ENCODE measurements at places on chromosomes 7 and 10.

GRCh38 chr10:48209241-48209640 lies 65.3 kb downstream of the FRMPD2 start:
- DNase-seq = no peak

DNA sequence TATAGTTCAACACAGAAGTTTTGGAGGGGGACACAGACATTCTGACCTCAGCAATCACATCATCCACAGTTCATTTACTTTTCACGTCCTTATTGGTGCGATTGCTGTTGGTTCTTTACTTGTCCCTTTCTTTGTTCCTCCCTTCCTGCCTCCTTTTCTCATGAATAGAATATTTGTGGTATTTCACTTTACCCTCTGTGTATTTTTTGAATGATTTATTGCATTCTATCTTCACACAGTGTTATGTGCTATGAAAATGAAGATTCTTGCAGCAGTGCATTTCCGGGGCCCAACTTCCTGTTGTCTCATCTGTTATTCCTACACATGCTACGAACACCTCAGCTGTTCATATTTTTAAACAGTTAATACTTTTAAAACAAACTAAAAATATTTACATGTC lies 179.6 kb downstream of the ZMYND11 start:
- DNase-seq = no peak

- DNase-seq = no peak
Measured at GRCh38 chr7:151451626-151452571, 12.0 kb upstream of the CRYGN start.

DNA sequence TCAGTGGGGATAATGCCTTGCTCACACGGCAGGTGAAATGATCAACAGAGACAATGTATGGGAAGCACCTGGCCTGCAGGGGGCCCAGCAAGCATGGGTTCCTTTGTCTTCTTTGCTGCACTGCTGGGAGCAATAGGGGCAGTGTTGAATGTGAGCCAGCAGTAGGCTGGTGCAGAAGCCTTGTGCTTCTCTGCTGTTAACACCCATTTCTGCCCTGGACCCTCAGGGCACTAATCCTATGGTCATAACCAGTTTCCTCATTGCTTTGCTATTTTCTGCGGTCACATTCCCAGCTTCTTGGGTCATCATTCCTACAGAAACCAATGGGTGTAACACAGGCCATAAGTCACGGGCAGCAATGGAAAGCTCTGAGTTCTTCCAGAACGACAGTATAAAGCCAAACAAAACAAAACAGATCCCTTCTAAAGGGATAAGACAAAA lies 10.9 kb upstream of the LGI1 start:
- no peak for DNase-seq

- DNase-seq = no peak
Measured at GRCh38 chr10:77180794-77181193, 456.8 kb downstream of the KCNMA1 start.

DNA sequence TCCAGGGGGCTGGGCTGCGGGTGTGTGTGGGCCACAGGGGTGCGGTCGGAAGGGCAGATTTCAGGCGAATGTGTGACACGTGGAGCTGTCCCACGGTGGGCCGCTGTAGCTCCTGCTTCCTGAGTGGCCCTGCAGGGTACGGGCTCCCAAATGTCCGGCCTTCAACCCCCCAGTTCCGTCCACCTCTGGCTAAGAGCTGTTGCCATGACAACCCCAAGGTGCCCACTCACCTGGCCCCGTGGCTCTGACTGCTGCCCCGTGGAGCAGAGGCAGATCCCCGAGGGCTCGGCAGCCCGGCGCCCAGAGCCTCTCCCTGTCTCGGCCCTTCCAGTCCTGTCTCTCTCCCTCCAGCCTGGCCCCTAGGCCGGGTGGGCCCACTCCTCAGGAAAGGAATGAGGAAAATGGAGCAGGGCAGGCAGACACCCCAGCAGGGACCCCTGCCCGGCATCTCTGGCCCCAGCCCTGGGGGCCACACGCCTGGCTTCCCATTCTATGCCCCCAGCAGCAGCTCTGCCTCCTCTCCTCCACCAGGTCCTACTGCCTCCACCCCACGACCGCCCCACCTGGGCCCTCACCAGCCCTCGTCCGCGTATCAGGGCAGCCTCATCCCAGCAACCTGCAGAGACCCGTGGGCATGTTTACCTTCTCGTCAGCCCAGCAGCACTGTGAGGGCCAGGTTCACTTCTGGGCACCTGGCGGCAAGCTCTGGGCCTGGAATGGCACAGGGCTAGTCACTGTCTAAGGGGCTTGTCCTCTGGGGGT lies 215.6 kb downstream of the ELFN1 start:
- DNase-seq = no peak

GRCh38 chr7:21526007-21526406 lies 16.8 kb upstream of the DNAH11 start:
- DNase-seq = no peak

GRCh38 chr10:93758891-93759410 lies 1.2 kb downstream of the LGI1 start:
- no peak for DNase-seq

GRCh38 chr10:89001024-89001728 lies 10.6 kb downstream of the FAS start:
- no peak for DNase-seq

DNA sequence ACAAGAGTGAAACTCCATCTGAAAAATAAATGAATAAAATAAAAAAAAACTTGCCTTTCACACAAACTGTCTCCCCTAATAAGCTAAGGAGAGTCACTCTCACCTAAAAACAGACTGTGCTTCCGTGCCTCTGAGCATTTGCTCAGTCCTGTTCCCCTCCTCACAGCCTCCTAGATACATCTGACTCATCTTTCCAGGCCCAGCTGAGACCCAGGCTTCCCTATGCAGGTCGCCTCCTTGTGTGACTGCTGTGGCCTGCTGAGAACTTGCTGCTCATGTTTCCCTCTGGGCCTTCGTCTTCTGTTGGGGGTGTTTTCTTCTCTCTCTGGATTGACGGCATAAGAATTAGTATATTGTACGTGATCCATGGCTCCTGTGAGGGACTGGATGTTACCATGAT lies 777.7 kb downstream of the LRMDA start:
- no peak for DNase-seq

GRCh38 chr10:102451105-102451969 lies at the start of gene C10orf95:
TSS of gene C10orf95 (minus strand) at chr10:102451543. CDS start at chr10:102451093, 450 bp downstream.
- DNase-seq = no peak

GRCh38 chr7:50653126-50653864 lies 88.1 kb upstream of the DDC start:
- DNase-seq = no peak

DNA sequence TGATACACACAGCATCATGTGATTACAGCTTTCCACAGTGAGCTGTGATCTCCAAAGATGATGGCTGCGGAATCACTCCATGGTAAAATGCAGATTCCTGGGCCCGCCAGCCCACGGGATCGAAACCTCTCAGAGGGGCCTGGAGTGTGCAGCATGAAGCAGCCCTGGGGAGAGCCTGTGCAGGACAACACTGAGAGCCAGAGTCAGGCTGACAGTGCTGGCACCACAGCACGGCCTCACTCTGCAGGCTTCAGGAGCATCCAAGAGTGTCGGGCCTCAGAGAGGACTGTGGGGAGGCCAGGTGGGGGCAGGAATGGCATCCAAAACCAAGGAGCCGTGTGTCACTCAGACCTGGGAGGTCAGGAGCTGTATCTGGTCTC lies 533.4 kb downstream of the TCERG1L start:
- no peak for DNase-seq

DNA sequence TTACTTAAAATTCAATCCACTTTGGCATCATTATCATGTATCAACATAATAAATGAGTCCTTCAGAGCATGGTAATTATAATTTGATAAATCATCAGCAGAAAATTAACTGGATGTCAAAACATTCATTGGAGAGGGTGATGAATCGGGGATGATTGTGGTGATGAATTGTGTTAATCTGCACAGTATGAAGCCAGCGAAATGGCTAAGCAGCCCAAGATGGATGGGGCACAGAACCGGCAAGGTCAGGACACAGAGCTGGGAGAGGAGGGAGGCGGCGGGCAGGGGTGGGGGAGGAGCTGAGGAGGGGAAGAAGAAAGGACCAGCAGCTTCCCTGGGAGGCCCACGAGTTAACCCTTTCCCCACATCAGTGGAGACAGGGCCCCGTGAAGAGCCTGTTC lies 536.1 kb downstream of the LRMDA start:
- DNase-seq = no peak

DNA sequence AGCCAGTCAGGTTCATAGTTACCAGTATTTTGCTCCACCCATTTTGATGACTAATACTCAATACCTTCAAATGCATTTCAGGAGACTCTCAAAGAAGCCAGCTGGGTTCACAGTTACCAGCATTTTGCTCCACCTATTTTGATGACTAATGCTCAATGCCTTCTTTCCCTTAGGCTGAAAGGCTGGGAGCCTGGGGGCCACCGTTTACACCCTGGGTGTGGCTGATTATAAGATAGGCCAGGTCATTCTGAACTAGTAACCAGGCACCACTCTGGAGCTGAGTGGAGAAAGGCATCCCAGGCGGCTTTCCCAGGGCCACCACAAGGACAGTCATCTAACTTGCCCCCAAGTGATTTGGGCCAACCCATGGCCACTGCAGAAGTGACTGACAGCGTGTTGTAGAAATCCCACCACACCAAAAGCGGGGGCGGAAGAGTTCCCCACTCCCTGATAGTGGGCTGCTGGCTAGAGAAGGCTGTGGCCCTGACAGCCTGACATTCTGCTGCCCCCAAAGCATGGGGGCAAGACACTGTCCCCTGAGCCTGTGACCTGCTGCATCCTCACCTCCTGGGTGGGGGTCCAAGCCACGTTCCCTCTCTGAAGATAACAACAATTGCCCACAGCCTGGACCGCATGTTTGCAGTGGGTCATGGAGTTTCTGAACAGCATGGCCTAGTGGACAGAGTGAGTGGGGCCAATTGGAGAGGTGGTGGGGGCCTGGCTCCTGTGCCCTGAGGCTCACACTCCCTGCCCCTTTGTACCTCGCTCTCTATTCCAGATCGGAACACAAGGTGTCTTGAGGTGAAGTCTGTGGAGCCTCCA lies 23.0 kb upstream of the ZNF488 start:
- DNase-seq = no peak

DNA sequence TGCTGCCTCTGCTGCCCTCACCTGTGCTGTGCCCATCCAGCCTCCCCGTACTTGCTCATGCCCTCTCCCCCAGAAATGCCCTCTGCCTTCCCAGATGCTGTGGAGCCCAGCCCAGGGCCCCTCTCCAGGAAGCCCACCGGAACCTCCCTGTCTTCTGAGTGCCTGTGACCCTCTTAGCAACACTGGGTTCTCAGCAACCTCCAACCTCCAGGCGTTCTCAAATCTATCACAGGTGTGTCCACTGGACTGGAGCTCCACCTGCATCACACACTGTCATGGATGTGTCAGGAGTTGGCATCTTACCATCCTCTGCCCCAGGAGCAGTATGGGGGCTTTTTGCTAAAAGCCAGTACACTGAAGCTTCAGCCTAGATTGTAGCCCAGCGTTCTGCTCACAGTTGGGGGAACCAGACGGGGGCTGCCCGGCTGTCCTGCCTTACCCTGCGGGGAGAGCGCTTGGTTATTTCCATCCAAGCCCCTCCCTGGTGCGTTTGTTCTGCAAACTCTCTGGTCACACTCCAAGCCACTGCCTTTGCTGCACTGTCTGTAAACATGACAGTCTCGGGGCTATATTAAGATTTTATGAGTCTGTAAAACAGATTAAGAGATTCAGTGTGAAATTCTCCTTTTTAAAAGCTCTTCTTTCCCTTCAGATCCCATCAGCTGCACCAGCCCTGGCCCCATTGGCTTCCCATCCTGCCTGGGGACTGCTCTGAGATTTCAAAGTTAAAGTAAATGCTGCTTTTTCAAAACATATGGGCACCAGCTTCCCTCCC lies 71.3 kb upstream of the CPXM2 start:
- no peak for DNase-seq

GRCh38 chr10:100782461-100783244 lies 37.3 kb downstream of the PAX2 start:
- DNase-seq = no peak

DNA sequence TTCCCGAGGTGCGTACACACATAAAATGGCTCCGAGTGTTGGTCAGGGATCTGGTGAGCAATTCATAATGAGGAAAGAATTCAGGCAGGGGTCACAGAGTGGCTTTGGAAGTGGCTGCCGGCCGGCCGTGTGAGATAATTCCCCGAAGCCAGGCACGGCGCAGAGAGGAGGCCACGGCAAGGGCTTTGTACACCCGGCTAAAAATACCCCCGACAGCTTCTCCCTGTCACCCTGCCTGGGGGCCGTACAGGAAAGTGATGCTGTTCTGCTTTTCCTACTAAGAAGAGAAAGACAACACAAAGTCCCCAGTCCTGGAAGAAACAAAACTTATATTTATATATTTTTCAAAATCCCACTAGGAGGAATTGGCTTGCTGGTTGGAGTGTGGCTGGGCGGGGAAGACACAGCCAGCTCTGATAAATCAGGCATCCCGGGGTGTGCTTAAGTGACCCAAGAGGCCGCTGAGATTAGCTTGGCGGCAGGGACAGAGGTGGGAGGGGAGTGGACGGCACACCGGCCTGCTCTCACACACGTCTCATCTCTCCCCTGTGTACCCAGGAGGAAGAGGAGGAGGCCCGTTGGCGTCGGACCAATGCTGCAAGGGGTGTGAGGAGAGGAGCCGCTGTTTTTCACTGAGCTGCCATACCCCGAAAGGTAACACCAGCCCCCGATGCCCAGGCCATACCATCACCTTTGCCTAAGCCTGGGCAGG lies 70.5 kb downstream of the ZMIZ1 start:
- no peak for DNase-seq

- no peak for DNase-seq
Measured at GRCh38 chr10:4434516-4435071, 391.4 kb upstream of the AKR1E2 start.

DNA sequence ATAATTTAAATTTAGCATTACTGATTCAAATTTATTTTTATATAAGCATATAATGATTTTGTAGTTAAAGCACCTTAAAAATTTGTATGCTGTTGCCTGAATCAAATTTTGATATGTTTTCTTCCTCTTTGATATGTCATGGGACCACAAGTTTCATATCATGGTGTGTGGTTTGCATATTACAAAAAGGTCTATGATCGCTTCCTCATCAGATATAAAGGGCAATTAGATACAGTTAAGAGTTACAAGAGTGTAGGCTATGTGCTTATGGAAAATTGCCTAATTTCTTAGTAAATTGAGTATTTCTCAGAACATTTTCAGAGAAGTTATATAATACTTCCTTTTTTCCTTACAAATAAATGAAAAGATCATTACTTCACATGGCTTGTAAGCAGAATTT lies 22.2 kb downstream of the MRC1 start:
- DNase-seq = no peak

- no peak for DNase-seq
Measured at GRCh38 chr7:100466653-100467605, 2.9 kb upstream of the SPACDR start.

GRCh38 chr10:9786576-9786975 lies 1231.1 kb upstream of the CELF2 start:
- DNase-seq = no peak

DNA sequence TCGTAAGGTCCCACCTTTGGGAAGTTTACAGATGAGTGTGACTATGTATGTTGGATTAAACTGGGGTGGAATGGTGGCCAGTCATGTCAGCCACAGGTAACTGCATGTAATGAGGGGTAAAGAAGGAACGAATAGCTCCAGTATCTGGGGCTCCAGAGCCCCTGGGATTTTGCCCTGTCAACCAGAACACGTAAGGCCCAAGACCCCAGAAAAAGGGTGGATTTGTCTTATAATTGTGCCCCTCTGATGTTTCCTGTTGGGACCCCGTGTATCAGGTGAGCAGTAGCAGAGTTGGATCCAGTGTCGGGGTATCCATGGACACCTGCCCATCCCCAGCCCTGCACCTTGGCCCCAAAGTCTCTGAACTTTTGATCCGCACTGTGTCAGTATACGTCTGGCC lies 76.9 kb downstream of the ADARB2 start:
- no peak for DNase-seq

Measured in cerebellar nuclear complex (tissue), 1 donor.